ENCODE measurements at places on chromosomes 2 and 18.

DNA sequence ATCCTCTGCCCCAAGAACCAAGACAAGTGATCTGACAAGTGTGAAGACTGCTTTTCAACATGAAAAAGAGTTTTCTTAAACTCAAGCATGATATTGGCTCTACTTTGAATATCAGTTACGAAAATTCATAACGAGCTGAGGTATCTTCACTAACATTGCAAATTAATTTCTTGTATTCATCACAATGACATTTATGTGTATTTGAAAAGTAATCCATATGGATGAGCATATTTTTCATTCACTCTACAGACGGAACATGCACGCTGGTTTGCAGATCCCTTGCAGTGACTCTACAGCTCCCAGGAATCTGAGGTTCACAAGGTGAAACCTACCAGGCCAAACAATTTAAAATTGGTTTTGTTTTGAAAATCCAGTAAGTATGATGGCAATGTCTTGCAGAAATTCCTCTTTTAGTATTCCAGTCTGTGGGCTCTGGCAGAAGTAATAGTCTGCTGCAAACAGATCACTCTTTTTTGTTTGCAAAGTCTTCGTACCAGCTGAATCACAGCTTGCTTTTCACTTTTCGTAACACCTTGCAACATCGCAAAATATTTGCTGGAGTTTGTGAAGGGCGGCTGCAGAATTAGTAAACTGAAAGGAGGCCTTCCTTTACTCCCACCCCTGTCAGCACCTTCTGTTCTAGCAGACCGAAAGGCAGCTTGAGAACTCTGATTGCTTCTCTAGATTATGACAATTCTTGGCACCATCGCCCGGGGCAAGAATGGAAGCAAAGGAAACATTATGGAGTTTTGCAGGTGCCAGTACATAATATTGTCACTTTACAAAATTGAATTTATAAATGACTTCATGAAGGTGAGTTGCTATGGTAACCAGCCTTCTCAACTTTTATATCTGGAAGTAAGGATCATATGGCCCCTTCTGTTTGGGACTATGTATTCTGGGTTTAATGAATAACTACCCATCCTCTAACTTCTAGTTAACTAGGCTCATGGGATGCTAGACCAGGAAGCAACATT is 168.7 kb downstream of the TMEM247 start:
- DNase-seq, result no peak

GRCh38 chr18:43422518-43422917 is 145.2 kb upstream of the SYT4 start:
- DNase-seq, result peak; percentile 4

DNA sequence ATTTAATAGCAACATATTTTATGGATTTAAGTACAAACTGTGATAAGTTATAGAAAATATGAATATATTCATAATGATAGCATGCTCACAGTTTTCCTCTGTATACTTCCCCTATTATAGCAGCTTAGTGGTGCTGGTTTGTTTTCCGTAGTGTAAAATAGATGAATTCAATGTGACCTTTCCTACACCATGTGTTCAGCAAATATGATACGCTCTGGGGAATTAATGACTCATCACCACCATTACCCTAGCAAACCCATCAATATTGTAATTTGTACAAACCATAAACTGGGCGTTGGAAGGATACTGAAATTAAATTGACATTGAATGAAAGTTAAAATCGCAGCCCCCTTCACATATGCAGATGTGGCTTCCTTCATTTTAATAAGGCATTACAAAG is 58.7 kb upstream of the CDH19 start:
- no peak for DNase-seq

DNA sequence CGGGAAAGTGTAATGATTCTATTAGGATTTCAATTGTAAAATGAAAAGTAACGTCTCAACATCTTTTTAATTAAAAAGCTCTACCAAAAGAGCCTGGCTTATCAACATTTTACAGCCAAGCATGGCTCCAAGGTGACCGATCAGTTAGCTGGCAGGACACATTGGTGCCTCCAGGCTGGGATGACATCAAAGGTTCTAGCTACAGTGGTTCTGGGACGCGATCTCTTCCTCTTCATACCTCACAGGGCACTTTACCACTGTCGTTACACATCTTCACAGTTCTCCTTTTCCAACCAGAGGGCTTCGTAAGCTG is 693 bp downstream of the ORC2 start:
- no peak for DNase-seq
